RWPE2 (cell line): ENCODE measurements at places on chromosomes 5 and 9.

- DNase-seq: no peak
Observed at GRCh38 chr5:25604681-25605080, 959.9 kb upstream of the CDH10 start.

DNA sequence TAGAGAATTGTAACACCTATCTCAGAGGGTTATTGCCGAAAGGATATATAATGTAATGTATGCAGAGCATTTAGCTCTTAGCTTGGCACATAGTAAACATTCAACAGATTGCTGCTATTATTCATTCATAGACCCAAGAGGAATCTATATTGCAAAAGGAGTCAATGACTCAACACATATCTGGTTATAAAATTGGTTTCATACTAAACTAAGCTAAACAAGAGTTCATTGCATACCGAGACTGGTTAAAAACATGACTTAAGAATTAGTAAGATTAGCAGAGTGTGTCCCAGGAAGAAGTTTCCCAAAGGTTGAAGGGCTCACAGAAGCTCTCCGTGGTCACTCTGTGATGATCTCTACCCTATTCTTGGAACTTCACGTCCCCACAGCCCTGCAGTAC, 339.6 kb upstream of the CCNH start:
- DNase-seq: no peak

DNA sequence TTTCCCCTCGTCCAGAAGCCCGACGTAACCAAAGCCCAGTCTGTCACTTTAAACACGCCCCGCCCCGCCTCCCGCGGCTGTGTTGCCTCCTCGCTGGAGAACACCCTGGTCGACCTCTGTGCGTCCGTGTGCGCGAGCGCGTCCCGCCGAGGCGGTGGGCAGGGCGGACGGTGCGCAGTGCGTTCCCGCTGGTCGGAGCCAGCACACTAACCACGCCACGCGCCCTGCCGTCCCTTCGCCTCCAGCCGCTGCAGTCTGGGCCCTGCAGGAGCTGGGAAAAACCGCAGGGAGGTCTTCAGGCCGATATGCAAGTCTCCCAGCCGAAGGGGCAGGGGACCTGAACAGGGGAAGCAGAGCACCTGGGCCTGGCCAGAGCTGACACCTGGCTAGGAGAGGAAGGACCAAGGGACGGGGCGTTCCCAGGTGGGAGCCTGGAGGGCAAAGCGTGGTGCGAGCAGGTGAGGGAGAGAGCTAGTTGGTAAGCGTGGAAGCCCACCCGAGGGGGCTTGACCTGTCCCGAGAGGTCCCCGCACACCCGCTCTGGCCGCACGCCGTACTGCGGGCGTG, 1.3 kb upstream of the PHPT1 start:
- DNase-seq: peak; percentile 94

DNA sequence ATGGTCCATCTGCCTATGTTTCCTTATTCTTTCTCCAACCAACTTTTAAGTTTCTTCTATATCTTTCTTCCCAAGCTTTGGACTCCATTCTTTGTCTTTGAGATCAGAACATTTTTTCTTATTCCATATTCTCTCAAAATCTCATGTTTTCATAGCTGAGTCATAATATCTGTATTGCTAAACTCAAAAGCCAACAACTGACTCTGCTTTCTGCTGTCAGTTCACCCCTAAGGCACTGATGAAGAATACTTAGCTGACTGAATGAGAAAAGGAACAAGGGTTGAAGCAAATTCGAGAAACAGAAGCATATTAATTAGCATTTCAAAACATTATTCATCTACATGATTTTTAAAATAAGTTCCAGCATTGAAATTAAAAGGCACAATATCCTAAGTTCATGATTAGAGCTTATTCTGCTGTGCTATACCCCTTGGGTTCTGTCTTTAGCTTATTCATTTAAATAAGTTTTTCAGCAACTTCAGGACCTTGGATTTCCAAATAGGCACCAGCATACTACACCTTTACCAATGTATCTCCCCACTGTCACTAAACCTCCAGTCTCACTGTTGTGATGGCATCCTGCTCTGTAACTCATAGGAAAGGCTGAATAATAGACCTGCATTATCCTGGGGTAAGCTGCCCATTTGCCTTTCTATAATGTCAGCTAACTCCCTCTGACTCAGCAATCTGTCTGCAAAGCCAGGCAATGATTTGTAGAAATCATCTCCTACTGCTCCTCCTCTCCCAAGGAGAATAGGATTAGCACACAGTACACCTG, 49.9 kb upstream of the C5orf46 start:
- DNase-seq: no peak

- no peak for DNase-seq
Observed at GRCh38 chr9:109935406-109936087, 155.5 kb downstream of the PALM2AKAP2 start.

DNA sequence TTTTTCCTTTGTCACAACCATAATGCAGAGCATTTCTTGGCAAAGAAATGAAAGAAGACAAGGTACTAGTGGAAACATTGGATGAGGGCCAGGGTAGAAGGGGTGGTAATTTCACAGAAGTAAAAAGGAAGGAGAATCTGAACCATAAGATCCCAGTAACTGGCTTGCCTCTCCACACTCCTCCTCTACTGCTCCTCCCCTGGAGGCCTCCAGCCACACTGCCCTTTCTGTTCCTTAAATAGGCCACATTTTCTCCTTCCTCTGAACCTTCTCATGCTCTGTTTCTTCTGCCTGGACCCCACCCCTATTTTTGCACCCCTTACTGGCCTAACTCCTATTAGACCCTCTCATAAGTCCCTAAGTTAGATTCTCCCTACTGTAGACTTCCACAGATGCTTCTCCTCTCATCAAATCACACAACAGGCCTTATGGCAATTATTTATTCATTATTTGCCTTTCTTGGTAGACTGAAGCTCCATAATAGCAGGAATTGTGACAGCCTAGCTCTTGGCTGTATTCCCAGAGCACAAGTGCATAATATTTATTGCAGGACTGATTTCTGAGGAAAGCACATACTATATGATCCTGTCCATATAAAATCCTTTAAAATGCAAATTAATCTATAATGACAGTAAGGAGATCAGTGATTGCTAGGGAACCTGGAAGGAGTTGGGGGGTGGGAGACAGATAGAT, 31.3 kb upstream of the GRIA1 start:
- DNase-seq: no peak

DNA sequence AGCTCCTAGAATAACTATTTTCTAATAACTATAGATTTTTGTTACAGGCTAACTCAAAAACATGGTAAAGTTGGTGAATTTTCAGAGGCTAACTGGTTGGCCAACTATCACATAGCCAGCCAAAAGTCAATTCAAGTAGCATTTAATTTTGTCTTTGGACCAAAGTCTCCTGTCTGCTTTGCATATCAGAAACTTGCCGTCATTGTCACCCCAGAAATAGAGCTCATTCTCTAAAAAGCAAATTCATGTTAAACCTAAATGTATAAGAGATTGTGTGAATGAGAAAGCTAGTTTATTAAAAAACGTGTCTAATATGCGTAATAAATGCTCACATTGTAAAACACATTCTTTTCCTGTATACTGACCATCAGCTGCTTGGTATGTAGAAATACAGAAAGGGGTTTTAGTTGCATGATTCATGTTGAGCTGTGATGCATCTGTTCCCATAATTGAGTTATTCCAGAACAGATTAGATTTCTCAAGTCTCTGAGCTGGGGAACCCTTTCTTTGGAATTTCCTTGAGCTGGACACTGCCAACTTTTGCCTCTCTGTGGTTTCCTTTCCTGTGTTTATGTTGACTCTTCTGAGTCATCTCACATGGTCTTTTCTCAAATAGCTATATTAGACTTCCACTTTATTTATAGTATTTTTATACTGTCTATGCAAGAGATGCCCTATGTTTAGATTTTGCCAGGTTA, 7.3 kb downstream of the SRFBP1 start:
- DNase-seq: peak; percentile 53

GRCh38 chr5:66671305-66671704, 75.1 kb downstream of the MAST4 start:
- no peak for DNase-seq

- no peak for DNase-seq
Observed at GRCh38 chr9:85030316-85030715, 360.8 kb downstream of the NTRK2 start.

GRCh38 chr5:76622076-76622475, 1.1 kb downstream of the F2RL2 start:
- no peak for DNase-seq

DNA sequence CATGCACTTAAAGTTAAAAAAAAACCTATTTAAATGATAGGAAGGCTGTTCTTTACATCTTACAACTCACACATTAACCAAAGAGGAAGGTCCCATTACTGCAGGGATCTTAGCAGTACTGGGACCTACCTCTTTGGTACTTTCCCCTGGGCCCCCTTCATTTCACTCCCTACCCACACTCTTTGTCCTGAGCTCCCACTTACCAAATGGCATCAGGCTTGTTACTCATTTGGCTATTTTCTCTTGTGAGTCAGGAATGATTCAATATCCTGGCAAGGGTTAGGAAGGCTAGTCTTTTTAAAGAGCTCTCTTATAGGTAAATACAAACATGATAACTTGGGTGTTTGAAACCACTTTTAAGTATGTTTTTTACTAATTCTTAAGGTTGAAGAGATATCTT, 117.4 kb upstream of the ELL2 start:
- no peak for DNase-seq

GRCh38 chr5:163503106-163504078, 2.0 kb upstream of the MAT2B start:
- DNase-seq: no peak

DNA sequence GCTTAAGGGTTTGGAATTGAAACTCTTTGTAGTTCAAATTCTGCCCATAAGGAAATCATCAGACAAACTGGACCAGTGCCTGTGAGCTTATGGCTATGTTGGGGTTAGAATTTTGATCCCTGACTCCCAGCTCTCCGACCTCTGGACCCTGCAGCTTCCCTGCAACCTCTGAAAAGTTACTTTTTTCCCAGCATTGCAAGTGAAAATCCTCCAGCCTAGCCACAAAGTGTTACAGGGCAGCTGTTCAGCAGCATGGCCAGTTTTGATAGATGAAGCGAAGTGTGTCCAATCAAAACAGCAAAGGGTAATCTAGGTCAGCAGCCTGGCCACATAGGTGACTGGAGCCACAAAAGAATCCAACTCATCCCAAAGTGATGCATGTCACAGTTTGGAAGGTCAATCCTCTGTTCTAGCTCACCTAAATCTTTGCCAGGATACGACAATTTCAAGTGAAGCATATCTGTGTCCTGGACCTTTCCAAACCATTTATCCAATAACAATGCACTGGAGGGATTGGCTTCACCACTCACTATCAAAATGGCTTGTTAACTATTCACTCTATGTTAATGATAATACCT, 4.7 kb upstream of the CPEB4 start:
- DNase-seq: no peak

- DNase-seq: no peak
Observed at GRCh38 chr5:131246504-131246903, 17.3 kb upstream of the CDC42SE2 start.

DNA sequence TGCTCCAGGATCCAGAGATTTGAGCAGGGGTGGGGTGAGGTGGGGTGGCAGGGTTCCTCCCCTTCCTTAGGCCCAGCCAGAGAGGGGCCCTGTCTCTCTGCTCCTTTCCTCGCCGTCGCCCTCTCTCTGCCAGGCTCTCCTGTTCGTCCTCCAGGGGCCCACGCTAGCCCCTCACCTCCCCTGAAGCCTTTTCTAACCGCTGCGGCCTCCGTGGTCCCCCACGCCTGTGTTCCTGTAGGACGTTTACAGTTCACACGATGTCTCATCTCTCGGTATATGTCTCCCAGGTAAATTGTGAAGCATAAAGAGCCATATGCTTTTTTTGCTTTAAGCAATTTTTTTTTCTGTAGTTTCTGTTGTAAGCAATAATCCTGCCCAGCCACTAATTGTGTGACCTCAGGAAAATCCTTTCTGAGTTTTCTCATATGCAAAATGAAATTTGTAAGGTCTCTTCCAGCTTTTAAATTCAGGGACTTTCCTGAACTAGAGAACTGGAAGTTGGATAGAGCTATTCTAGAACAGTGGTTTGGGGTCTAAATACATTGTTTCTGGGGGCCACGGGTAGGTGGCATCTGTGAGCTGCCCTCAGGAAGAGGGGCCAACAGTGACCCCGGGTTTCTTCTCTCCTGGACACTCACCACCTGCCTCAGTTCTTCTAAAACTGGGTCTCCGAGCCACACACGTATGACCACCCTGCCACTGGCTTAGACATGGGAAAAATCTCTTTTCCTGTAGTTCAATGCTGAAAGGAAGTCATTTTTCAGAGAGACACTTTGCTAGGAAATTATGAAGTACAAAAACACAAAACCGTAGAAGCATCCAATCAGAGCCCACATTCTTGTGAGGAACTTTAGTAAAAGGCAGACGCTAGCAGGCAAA, 50.2 kb upstream of the ZNF366 start:
- no peak for DNase-seq

DNA sequence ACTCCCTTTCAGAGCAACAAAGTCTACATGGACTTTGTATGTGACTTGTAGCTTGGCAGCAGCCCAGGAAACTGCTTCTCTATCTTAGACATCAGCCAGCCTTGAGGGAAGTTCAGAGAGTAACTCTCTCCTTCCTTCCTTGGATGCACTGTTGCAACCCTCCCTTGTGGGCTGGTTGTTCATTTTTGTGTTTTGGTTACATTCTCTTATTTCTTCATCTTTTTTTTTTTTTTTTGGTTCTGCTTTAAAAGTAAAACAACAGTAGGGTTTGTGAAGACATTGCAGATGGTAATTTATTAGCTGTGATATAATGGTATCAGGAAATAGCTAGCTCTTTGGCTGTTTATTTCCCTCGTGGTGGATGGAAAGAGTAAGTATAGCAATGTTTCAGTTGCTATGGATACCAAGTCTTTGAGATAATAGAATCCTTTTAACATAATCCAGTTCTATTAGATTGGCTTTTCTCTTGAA, 97.9 kb upstream of the MAMDC2 start:
- DNase-seq: no peak

DNA sequence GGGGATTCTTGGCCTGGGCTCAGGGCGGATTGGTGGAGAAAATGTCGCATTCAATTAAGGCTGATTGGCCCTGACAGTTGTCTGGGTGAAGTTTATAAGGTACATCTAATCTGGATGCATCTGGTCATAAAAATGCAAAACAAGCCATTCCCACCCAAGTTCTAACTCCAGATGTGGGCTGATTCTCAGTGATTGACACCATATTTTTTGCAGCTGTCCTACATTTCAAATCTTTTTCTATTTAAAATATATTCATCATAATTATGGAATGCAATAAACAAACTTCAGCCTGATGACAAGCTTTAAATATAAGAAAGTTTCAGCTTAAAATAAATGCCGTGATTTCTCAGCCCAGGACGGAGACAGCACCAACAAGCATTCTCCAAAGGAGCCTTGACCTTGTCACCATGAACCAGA, 146.4 kb upstream of the SMIM23 start:
- DNase-seq: no peak

GRCh38 chr9:76585487-76586389, 126.8 kb downstream of the GCNT1 start:
- no peak for DNase-seq

GRCh38 chr5:14039063-14039462, 94.6 kb upstream of the DNAH5 start:
- no peak for DNase-seq
